AG20443 (cell line): ENCODE measurements at places on chromosomes 5 and 9.
A peak's percentile ranks its signal among the peaks of the same experiment; 100 is the strongest.

DNA sequence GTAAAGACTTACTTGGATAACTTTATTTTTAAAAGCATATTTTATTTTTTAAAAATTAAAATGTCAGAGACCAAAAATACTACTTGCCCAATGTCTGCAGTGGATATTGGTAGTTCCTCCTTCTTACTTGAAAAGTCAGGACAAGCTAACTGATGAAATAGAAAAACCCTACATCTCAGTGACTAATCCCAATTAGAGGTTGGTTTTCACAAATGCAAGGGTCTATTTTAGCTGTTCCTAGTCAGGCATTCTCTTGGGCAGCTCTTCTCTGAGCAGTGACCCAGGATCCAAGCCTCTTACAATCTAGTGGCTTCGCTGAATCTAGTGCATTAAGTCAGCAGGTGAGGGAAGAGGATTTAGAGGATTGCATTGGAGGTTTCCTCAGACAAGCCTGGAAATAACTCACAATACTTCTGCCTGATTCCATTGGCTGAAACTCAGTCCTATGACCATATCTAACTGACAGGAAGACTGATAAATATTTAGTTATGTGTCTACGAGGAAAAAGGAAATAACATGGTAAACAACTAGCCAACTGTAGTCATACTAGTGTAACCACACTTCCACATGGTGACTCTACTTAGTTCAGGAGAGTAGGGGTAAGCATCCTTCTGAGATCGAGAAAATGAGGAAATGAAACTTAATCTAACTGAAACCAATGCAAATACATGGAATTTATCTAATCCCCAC, 34.2 kb upstream of the MIER3 start:
- DNase-seq, result no peak

DNA sequence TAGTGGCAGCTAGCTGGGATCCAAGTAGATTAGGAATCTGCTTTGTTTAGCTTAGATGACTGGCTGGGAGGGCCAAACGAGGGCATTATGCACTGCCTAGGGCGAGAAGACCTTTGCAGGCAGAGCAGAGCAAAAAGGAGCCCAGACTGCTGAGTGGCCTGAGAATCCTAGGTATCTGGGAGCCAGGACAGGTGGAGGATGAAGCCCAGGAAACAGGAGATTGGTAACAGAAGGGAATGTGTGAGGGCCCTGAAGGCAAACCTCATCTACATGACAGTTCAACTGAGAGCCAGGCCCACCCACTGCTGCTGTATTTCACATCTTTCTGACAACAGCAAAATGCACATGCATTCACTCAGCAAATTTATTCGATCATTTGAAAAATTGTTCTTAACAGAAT, 192.3 kb downstream of the DTWD2 start:
- DNase-seq, result no peak

GRCh38 chr5:116320486-116320885, 235.7 kb downstream of the COMMD10 start:
- DNase-seq, result no peak

GRCh38 chr5:136772491-136772890, 407.1 kb upstream of the TRPC7 start:
- no peak for DNase-seq

- DNase-seq, result no peak
Measured at GRCh38 chr5:92460505-92460904, 1077.4 kb upstream of the ARRDC3 start.

DNA sequence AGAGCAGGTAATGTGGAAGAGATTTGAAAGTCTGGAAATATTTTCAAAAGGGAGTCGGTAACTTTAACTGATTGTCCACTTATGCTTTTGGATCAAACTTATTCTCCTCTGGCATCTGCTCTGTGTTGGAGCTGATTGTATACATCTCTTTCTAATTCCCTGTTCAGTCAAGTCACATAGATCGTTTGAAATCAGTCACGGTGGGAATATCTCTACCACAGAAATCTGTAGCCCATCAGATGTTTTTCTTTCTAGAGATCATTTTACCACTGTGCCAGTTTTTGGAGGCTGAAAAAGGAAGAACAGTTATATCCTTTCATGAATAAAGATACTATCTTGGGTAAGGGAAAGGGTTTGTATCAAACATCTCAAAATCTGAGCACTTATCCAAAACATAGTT, 1853.3 kb downstream of the EFNA5 start:
- no peak for DNase-seq

DNA sequence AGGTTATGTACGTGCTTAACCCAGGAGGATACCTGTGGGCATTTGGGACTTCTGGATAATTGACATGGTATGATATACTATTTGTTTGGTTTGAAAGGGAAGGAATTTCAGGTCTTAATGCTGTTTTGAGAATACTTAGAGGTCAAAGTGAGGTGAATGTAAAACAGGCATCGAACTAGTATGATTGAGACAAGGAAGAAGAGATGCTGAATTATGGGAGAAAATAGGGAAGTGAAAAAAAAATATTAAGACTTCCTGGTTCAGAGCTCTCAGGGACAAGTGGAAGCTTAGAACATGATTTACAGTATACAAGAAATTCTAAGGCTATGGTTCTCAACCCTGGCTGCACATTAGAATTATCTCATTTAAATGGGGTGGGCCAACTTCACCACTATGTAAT, 115.3 kb downstream of the CD180 start:
- no peak for DNase-seq

DNA sequence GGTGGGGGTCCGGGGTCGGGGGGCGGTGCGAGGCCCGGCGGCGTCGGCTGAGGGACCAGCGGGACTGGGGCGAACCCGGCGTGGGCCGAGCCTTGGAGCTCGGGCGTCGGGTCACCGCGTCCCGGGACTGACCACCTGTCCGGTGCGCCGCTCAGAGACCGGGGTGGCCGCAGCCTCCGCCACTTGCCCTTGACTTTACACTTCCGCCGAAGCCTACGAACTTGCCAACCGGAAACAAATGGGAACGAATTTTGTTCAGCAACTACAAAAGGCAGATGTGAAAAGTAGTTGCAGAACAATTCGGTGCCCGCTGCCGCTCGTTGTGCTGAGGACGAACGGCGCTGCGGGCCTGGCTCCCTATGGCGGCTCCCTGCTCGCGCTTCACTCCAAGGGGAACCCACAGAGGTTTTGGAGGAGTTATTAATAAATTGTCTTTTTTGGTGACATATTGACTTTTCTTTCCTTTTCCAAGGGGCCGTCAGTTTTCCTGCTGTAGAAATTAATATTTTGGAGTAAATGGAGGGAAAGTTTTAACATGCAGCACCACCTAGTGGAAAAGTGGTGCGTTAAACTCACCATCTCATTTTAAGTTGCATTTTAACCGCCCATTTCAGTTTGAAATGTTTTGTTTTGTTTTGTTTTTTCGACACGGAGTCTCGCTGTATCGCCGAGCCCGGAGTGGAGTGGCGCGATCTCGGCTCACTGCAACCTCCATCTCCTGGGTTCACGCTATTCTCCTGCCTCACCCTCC, 490 bp downstream of the PCBD2 start:
- peak; percentile 59 for DNase-seq

GRCh38 chr5:143678148-143678905, 133.6 kb upstream of the HMHB1 start:
- DNase-seq, result no peak

- no peak for DNase-seq
Measured at GRCh38 chr9:72779614-72780013, 173.2 kb downstream of the ALDH1A1 start.

GRCh38 chr9:98897745-98898144, 46.0 kb upstream of the COL15A1 start:
- no peak for DNase-seq
